Hematopoietic multipotent progenitor cell treated with erythropoietin and hydrocortisone succinate and interleukin-3 and kit ligand, for 15 days (in vitro differentiated cells): ENCODE measurements at places on chromosomes 6 and 20.

DNA sequence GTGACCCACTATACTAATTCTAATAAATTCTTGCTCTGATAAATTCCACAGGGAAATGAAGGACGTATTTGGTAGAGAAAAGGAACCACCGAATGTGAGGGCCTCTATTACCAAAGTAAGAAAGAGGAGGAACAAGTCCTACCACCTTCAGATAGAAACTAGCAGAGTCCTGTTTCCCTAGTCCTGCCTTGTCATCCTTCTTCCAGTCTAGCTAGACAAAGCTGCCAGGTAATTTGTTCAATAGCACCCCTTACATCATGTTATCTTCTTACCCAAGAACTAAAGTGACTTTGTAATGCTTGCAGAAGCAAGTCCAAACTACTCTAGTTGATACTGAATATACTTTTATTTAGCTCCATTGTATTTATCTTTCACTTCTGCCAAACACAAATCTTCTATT lies 29.3 kb upstream of the FAM83B start:
- DNase-seq: no peak

DNA sequence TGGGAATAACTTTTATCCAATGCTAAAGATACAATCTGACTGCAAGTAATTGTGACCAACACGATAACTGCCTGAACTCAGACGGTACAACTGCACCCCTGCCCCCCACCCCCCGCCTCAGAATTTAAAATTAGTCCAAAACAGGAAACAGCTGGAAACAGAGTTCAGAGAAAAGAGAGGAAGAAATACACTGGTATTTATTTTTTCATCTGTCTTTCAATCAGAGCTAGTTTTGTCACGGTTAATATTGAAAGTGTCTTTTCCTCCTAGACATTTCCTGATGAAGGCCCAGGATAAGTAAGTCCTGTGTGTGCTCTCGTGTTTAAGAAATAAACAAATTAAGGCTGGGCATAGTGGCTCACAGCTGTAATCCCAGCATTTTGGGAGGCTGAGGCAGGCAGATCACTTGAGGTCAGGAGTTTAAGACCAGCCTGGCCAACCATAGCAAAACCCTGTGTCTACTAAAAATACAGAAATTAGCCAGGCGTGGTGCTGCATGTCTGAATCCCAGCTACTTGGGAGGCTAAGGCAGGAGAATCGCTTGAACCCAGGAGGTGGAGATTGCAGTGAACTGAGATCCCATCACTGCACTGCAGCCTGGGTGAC lies 21.5 kb downstream of the ACSS1 start:
- no peak for DNase-seq

DNA sequence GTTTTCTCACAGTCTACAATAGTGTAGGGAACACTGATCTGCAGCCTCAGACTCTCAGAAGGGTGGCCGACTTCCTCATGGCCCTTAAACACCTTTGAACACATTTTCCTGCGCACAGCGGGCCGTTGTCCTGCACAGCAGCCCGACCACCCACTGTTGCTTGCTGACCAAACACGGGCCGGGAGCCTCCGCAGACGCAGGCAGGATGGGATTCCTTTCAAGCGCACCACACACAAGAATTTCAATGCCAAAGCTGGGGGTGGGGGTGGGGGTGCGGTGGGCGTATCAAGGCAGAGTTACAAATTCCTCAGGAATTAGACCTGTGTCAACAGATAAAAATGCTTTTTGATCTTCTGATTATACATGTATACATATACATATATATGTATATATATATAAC lies 74.5 kb downstream of the HUS1B start:
- no peak for DNase-seq

DNA sequence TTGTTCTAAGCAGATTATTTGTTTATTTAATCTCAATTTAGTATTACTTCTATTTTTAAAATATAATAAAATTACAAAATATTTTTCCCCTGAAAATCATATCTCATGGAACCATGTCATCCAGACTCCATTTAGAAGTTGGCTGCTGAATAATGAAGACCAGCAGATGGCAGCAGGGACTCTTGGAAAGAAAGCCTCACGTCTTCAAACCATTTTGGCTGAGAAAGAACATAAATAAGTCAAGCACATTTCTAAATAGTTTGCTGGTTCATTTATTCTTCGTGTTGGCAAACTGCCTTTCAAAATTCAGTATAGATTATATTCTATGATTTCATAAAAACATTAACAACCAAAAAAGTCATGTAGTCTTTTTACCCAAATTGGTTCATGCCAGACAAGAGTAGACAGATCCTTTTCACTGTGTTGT lies 71.7 kb downstream of the RCAN2 start:
- DNase-seq: no peak

- no peak for DNase-seq
Measured at GRCh38 chr6:41022294-41022693, 16.7 kb downstream of the UNC5CL start.

DNA sequence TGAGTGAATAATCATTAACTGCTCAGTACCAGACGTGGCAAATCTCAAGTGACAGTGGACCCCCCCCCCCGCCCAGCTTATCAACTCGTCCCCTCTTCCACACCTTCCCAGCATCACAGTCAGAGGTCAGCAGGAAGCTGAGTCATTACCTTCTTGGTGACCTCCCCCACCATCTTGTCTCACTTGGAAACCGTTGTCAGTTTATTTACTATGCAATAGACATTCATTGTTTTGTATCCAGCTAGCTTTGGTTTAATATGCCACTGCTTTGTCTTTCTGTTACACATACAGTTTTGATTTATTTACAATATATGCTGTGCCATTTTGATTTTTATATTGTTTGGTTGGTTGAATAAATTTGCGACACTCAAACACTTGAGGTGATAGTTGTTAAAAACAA lies 158.1 kb downstream of the QKI start:
- DNase-seq: peak; percentile 22

DNA sequence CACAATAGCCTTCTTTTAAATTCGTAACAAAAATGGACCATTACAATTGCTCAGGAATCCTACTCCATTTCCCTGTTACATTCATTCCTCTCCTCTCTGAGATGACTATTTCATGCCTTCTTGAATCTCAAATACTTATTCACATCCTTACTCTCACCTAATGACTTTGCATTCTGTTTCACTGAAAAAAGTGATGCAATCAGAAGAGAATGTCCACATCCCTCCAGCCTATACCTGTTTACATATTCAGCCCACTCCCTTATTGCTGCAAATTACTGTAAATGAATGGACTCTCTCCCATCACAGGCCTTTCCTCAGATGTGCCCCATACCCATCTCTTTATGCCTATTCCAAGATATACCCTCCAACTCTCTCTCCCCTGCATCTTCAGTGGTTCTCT lies 8.6 kb downstream of the TAAR1 start:
- DNase-seq: no peak

GRCh38 chr20:17797161-17797560 lies 97.4 kb downstream of the BANF2 start:
- no peak for DNase-seq

- DNase-seq: no peak
Measured at GRCh38 chr6:141401851-141402250, 730.9 kb upstream of the GJE1 start.

DNA sequence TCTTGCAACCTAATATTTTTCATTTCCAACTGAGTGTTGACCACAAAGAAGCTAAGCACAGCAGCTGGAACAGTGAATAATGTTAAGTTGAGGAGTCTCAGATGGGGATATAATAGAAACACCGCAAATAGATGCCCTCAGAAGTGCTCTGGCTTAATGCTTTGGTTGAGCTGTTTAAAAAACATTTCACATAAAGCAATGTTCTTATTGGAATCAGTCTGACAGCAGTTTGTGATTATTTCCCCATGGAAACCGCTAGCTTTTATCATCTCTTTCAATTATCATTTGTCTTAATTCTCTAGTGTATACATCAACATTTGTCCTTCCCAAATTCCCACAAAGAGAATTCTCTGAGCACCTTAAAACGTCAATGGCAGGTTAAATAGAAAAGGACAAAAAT lies 30.8 kb downstream of the METTL24 start:
- DNase-seq: no peak

DNA sequence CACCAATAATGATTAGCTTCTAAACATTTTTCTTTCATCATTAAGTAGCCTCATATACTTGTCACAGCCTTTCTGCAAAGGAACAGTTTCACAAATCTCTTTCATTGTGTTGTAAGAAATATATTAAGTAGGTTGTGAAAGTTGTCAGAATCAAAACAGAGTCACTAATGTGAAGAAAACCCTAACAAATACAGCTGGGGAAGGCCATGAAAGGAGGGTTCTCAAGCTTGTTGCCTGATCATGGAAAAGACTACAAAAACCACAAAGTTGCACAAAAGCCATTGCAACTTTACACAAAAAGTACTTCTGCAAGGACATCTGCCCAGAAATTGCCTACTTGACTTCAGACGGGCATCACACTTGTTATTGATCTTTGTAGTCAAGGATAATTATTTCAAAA lies 216.1 kb downstream of the ALDH8A1 start:
- DNase-seq: no peak

DNA sequence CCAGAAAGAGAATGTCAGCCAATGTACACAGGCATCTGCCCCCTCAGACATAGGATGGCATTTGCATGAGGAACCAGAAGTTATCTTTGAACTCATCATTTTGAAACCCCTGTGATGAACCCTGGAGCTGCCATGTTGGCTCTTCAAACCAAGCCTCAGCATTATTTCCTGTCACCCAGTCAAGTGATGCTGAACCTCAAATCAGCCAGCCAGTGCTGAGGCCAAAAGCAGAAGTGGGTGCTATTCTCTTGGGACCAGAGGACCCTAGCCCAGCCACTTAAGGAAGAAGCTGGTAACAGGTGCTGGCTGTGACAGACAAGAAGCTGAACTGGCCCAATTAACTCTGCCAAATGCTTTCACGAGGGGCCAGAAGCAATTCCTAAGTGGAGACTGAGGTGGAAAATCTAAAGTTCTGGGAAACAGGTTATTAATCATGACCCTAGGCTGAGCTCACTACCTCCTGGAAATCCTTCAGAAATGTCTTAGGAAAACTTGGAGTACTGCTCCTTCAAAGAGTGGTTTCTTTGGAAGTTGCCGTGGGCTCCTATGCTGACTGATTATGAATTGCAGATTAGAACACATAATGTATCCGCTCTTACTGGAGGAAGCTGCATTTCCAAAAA lies 4.0 kb downstream of the PKIG start:
- no peak for DNase-seq

- peak; percentile 78 for DNase-seq
Measured at GRCh38 chr20:50635676-50636600, 55.4 kb downstream of the RIPOR3 start.

DNA sequence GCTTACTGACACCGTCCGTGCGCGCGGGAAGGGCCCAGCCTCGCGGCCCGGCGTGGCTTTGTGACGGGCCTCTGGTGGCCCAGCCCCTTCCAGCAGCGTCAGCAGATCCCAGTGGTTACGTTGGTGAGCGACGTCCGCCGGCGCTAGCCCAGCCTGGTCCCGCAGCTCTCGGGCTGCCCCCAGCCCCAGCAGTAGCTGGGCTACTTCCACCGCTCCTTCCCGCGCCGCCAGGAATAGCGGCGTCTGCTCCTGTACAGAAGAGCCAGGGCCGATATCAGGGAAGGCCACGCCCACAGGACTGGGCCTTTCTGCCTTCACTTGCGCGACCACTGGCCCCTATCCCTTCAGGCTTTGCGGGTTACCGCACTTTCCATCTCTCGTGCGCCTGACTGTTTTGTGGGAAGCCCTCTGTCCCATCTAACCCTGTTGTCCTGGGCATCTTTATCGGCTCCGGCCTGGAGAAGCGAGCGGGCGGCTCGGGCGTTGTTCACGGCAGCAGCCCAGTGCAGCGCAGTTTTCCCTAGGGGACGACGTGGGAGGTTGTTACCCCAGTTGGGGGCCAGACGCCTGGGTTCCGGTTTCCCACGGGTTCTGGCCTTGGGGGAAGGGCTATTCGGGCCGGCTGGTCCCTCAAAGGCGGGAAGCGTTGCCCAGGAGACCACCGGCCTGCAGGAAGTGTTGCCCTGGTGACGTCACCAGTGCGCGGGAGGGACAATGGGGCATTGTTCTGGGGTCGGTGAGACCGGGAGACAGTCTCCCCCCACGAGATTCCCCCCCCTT lies 3.6 kb upstream of the GPSM3 start:
- no peak for DNase-seq

DNA sequence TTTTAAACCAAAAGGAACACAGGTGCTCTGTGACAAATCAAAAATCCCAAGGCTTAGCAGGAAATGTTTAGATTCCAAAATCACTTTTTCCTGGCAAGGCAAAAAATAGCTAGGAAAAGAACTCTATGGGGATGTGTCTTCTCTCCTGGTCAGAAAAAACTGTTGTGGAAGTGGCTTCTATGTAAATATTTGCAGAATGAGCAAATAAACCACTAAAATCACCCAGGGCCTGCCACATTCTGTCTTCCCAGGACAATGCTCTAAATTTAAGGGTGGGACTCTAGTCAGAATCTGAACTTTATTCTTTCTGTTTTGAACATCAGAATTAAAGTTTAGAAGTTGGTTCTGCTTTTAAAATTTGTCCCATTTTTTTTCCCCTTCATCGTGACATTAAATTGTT lies 29.3 kb downstream of the GCM1 start:
- no peak for DNase-seq

DNA sequence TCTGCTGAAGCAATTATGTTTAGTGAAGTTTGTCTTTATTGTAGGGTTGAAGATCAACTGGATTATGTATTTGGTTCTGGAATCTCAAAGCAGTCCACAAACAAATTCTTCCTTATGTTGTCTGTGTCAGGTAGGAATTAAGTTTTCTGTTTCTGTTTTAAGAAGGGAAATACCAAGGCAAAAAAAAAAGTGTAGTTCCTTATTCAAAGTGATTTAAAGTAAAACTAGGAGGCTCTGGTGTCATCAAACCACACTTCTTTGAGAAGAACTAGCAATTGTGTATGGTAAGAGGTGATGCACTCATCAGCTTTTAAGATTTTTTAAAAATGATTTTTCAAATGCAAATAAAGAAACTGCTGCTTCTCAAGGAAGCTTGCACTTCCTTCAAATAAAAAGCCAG lies 1.9 kb downstream of the FAM135A start:
- no peak for DNase-seq

DNA sequence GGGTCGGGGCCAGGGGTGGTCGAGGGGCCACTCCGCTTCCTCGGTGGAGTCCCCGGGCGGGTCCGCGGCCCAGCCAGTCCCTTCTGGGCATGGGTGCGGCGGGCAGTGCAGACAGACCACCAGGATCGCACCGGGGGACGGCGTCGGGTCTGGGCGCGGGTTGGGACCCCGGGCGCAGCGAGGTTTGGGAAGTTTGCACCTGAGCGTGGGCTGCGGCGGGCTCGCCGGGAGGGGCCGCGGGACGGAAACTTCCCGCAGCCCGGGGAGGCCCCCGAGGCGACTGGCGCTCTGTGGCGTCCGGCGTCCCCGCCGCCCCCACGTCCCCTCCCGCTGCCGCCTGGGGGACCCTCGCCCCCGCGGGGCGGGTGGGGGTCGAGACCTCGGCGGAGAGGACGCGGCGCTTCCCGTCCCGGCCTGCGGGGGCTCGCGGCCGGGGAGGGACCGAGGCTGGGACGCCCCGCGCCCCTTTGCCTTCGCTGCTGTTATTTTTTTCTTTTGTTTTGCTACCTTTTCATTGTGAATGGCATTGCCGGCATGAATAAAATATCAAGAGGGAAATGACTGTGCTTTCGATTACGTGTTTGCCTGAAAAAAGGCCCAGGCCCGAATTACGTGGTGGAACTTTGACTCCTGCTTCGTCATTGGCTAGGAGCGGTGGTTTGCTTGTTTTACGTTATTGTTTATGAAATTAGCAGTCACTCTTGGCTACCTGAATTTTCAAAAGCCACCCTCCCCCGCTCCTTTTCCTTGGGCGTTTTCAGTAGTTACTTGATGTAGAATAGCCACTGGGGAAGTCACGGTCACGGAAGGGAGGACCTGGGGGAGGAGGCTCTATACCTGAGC lies 703 bp downstream of the SNX9 start:
- DNase-seq: peak; percentile 73
